ENCODE measurements at places on chromosomes 5 and 9.
A peak's percentile ranks its signal among the peaks of the same experiment; 100 is the strongest.

- DNase-seq, result no peak
Measured at GRCh38 chr9:136903041-136903554, 16.8 kb downstream of the TRAF2 start.

DNA sequence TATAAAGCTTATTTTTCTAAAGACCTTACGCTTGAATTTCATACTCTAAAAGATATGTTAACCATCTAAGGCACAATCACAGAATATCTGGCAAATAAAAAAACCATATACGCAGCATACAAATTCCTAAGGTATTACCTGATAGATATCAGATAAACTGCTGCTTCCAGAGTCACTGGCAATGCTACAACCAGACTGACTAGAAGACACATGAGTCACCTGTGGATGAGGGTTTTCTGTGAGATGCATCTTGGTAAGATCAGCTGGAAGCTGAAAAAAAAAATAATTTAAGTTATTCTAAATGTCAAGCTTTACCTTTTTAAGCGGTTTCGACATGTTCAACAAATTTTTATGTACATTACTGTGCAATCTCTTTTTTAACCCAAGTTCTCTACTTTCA is 113.8 kb downstream of the RAPGEF6 start:
- no peak for DNase-seq

GRCh38 chr9:12651125-12651524 is 42.1 kb upstream of the TYRP1 start:
- DNase-seq, result no peak

DNA sequence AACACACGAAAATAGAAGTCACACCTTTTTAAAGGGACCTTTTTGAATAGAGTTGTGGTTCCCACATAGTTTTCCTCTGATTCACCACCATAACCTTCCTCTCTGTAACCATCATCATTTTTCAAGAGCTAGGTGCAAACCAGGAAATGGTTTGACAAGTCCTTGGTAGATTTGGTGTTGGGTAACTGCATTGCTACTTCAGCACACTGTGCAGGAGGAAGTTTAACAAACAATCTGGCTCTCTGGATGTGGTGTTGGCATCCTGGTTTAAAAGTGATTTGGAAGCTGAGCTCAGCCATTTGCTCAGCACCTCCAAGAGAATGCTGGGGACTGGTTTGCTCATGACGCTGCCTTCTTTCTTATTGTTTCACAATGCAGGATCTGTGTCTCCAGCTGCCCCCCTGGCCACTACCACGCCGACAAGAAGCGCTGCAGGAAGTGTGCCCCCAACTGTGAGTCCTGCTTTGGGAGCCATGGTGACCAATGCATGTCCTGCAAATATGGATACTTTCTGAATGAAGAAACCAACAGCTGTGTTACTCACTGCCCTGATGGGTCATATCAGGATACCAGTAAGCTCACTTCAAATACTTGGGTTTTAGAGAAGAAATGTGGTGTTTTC is 213.1 kb downstream of the RFK start:
- DNase-seq, result no peak

DNA sequence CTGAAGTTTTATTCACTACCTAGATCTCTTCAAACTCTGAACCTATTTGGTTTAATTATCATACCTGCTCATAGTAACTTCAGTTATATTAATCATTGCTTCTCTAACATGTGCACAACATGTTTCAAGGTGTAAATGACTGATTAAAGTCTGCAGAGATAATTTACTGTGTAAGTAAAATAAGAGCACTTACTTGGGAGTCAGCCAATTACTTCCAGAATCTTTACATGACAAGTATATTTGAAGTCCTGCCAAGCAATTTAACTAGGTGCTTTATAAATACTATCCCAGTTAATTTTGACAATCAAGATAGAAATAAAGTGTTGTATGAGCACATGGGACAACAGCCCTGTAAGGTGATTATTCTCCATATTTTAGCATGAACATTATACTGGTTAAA is 109.9 kb downstream of the RFX3 start:
- no peak for DNase-seq

- DNase-seq, result no peak
Measured at GRCh38 chr5:78813286-78813685, 164.7 kb upstream of the LHFPL2 start.

- no peak for DNase-seq
Measured at GRCh38 chr9:98092613-98092931, 26.4 kb downstream of the TRIM14 start.

DNA sequence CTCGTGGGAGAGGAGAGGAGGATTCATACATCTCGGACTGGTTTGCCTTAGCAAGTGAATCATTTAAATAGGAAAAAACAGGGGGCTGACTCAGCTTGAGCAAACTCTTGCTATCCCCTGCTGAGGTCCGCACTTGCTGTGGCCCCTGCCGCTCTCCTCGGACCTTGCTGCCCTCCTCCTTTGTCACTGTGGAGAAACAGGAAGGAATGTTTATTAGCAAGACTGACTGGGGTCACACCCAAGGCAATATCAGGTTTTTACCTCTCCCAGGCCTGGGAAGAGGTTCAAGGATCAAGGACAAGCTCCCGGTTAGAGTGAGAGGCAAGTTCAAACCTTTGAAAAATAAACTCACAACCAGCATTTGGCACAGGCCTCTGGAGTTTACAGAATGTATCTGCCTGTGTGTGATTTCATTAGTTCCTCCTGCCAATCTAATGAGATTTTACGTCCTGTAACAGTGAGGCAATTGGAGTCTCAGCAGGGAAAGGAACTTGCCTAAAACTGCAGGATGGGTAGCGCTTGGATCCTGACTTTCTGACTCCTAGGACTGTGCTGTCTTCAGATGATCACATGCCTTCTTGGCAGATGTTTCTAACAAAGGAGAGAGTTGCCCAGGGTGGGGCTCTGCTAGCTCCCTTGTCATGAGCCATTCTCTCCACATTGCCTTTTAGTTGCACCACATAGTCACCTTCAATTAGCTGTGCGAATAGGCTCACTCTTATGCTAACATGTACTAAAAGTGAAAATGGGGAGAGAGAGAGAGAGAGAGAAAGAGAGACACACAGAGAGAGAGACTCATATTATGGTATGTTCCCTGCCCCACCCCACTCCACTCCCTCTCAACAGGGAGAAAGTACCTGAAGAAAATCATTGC is 108.6 kb upstream of the CDKN2B start:
- no peak for DNase-seq

- peak; percentile 92 for DNase-seq
Measured at GRCh38 chr5:133907075-133907474, 61.4 kb downstream of the C5orf15 start.

DNA sequence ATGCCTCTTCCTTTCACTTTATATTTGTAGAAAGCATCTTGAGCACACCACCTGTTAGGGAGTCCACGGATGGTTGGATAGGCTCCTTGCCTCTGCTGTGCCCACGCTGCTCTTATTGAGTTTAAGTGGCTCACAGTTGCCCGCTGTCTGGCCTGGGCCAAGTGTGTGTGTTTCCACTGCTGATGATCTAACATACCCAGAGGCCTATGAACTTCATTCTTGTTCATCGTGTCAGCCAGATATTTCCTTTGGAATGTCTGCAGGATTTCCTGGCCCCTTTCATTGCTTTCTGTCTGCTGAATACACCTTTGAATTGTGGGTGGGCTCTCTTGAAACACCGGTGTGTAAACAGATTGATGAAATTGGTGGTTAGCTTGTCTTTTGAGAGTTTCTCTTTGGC is 46.6 kb downstream of the MVB12B start:
- DNase-seq, result no peak

DNA sequence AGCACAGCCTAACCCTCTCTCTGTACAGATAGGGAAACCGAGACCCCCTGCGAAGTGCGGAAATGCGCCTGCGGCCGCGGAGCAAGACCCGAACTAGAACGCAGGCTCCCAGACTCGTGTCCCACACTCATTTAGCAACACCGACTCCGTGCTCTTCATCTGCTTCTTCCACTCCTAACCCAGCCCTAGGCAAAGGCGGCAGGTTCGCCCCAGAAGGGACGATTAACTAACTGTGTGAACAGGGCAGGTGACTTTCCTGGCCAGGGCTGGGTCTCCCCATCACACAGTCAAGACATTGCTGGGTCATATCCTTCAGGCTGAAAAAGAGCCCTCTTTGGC is 903 bp downstream of the CDX1 start:
- no peak for DNase-seq

- no peak for DNase-seq
Measured at GRCh38 chr5:178203670-178204181, 607 bp upstream of the HNRNPAB start.

- no peak for DNase-seq
Measured at GRCh38 chr9:98241357-98242300, 13.8 kb downstream of the TBC1D2 start.

Measured in COR-L47 (cell line).